ENCODE measurements at places on chromosomes 4 and X.

GRCh38 chr4:129379429-129379828 is 283.5 kb downstream of the C4orf33 start:
- DNase-seq = no peak

GRCh38 chrX:15206306-15206705 is 63.6 kb downstream of the ASB9 start:
- DNase-seq = no peak

GRCh38 chr4:93957186-93957585 is 128.6 kb downstream of the ATOH1 start:
- no peak for DNase-seq

DNA sequence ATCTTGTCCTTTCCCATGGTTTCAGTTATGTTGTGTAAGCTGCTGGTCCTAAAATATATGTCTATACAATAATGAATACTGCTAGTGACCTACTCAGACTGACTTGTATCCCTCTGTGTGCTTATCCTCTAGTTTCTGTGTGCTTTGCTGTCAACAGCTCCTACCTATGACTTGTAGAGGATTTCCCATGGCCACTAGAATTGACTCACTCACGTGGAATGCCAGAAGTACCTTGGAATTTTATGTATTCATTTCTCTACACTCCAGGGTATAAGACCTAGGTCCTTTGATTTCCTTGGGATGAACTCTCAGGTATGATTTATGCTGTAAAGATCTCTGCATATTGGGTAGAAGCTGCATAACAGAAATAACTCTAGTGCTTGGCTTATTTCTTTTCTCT is 279.9 kb upstream of the SLIT2 start:
- DNase-seq = no peak

- no peak for DNase-seq
Observed at GRCh38 chrX:152601848-152602616, 35.7 kb upstream of the GABRQ start.

Data from fibroblast of villous mesenchyme (primary cell).